Activated T-helper 2 cell treated with anti-CD3 and anti-CD28 coated beads, Interferon-gamma antibody, Interleukin-2, Interleukin-4, amounts not matched to agents 10 μg/mL and 5 μg/mL and 100 μg/mL, durations not matched to agents 14 hours and 24 hours and 36 hours (primary cell): ENCODE measurements at places on chromosomes 5 and 9.

- DNase-seq: no peak
Observed at GRCh38 chr5:143261748-143262392, 141.6 kb downstream of the NR3C1 start.

DNA sequence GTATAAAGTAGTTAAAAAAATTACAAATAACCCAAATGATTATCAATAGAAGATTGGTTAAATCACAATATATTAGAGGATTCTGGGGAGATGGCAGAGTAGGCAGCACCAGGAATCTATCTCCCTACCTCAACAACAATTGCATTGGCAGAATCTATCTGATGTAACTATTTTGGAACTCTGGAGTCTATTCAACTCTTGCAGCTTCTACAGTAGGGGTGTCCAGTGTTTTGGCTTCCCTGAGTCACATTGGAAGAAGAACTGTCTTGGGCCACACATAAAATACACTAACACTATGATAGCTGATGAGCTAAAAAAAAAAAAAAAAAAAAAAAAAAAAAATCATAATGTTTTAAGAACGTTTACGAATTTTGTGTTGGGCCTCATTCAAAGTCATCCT is 29.2 kb upstream of the ECM2 start:
- no peak for DNase-seq

GRCh38 chr9:96327694-96328352 is 25.8 kb upstream of the HSD17B3 start:
- peak; percentile 23 for DNase-seq

DNA sequence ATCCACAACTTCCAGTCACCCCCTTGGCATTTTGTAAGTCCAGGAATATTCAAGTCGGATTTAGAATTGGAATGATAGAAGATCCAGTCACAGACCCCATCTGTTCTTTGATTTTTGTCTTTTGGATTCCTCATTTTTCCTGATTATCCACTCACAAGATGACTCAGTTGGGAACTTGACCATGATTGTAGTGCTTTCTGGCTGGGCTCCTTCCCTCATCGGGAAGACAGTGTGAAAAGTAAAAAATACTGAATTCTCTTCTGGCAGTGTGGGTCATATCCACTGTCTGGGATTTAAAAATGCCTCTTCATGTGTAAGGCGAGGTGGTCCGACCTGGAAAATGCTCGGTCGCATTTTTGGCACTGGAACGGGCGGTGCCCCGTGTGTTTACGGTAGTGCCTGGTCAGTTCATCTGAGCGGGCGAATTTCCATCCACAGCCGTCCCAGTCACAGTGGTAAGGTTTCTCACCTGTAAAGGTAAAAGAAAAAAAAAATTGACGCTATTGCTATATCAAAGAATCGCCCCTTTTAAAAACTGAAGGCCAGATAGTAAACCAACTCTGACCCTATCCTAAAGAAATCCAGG is 4.0 kb downstream of the KLF4 start:
- DNase-seq: no peak

GRCh38 chr5:140221697-140222223 is 46.8 kb downstream of the CYSTM1 start:
- DNase-seq: no peak

GRCh38 chr9:8552732-8553131 is 753.2 kb upstream of the DMAC1 start:
- DNase-seq: no peak

- DNase-seq: no peak
Observed at GRCh38 chr9:113987526-113987925, 90.6 kb downstream of the AMBP start.

DNA sequence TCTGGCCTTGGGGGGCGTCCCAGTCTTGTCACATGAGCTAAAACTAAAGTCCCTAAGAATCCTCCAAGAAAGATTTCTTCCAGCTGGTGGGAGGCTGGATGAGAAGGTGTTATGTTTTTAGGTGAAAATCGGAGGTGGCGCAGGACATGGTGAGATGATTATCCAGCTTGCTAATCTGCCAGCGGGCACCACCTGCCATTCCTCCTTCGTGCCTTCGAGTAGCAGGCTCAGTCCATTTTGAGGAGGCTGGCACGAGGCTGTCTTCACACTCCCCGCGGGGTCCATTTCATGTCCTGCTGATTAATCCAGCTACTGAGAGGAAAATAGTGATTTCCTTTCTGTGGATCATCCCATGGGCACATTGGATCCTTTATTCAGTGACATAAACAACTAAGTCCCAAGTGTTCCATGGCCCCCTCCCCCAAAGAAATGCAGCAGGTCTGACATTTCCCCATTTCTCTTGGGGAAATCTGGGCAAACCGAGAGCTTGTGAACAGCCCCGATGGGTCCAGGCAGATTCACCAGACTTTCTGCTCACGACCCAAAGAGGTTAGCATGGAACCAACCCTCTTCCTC is 38.2 kb upstream of the EXOC3 start:
- DNase-seq: no peak

DNA sequence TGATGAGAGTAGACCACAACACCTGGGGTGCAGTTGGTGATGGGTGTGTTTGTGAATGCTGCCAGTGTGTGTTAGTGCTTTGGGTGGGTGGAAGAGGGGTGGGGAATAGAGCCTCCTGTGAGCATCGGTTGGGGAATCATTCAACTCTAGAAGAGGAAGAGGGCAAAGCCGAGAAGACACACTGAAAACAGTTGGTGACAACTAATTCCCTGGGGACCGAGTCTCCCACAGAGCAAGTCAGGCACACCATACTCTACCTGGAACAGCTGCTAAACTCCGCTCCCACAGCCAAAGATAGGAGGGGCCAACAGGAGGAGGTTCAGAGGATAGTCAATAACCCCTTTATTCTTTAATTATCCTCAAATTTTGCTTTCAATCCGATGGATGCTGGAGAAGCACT is 1.6 kb upstream of the ARHGEF39 start:
- DNase-seq: no peak

DNA sequence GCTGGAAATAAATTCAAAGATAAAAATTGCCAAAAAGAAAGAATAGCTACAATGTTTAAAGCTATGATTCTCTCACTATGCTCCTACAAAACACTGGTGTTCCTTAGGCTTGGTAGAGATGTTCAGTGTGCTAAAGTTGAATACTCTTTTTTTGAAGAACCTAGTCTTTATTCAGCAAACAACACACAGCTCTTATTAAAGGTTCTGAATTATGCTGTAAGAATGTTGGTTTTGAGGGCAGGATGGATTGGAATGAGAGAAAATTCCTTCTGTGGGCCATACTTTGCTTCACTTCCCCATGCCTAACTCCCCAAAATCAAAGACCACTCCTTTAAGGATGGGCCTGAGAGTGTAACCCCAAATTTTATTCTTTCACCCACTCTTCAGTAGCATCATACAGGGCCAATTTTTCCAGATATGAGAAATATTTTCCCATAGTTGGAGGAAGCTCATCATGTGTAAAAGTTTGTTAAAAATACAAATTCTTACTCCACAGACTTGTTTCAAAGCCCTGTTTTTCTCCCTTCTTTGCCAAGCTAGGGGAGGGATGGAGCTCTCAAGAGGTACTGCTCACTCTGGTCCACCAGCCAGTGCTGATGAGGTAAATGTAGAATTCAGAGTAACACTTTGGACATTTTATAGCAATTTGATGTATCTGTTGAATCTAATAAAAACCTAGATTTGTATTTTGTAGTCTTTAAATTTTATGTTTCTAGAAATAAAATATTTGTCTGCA is 99.3 kb downstream of the GDNF start:
- no peak for DNase-seq

GRCh38 chr9:83505282-83505681 is 32.9 kb downstream of the FRMD3 start:
- no peak for DNase-seq

DNA sequence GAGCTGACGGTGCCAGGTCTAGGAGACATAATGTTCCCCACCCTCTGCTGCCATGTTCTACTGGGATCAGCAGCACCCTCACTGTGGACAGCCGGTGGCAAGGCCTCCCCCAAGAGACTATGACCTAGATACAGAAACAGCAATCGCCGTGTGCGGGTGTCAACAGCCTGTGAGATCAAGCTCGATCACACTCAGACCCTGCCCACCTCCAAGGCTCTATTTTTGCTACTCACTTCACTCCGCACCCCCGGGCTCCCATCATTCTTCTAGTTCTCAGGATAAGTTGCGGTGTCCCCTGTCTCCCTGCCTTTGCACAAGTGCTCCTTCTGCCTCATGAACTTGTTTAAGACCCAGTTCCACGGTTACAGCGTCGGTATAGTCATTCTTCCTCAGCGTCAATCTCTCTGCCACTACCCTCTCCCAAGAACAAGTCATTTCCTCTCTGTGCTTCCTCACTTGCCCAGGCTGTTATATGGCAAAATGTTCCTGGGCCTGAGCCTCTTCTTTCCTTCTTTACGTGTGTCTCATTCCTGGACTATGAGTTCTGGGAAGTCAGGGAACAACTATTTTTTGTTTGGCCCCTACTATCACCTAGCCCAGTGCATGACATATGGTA is 5.4 kb upstream of the DOCK8 start:
- no peak for DNase-seq
